ENCODE measurements at places on chromosomes 11 and 22. TPM values are rescaled to one million over a fixed set of nuclear protein-coding genes. Genes with fewer than 3 reads are reported as not detected.

DNA sequence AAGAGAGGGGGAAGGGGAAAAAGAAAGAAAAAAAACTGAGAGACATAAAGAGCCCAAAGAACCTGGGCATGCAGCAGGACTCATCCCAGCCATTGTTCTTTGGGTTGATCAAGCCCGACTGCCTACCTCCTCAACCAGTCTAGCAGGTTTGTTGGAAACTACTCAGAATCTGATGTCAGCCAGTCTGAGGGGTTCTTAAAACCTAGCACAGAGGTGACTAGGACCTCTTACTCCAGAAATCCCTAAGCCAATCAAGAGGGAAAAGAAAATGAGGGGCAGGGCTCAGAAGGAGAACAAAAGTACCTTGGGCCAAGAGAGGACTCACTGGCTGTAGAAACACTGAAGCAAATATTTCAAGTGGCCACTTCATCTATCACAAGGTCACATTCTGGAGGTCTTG, 228.0 kb downstream of the AASDHPPT start:
- DNase-seq: no peak

DNA sequence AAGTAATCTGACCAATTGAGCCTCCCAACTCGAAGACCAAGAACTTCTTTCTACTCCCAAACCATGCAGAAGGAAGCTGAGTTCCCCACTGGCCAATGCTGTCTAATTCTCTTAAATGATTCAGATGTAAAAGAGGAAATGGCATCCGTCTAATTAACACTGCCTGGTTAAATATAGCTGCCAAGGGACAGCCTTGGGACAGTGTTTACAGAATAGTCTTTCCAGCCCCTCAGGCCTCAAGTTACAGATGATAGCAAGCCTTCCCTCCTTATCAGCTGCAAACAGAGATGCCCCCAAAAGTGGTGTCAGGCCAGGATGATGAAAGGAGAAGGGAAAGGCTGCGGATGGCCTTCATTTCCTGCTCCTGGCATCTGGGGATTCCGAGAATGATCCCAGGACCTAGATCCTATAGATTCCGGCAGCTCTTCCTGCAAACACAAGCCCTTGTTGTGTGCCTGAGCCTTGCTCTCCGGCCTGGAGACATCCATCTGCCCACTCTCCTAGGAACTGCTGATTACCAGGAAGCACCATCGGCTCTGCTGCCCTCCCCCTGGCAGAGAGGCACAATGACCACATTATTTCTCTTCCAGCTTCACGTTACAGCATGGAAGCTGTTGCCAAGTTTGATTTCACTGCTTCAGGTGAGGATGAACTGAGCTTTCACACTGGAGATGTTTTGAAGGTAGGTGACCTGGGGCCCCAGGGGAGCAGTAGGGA, 13.5 kb upstream of the TMA7B start:
- DNase-seq: no peak

DNA sequence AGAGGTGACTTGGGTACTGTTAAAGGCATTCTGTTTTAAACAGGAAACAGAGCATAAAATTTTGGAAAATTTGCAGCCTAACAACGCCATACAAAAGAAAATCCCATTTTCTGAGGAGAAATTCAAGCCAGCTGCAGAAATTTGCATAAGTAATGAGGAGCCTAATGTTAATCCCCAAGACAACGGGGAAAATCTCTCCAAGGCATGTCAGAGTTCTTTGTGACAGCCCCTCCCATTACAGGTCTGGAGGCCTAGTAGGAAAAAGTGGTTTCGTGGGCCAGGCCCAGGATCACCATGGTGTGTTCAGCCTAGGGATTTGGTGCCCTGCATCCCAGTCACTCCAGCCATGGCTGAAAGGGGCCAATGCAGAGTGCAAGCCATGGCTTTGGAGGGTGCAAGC, 1333.1 kb upstream of the TENM4 start:
- no peak for DNase-seq

- peak; percentile 84 for DNase-seq
Observed at GRCh38 chr22:19717691-19718455, 3.6 kb downstream of the SEPTIN5 start.

GRCh38 chr22:49934891-49935557, 16.6 kb downstream of the CRELD2 start:
- peak; percentile 90 for DNase-seq

GRCh38 chr11:9849389-9849788, 185.5 kb downstream of the SWAP70 start:
- DNase-seq: no peak

DNA sequence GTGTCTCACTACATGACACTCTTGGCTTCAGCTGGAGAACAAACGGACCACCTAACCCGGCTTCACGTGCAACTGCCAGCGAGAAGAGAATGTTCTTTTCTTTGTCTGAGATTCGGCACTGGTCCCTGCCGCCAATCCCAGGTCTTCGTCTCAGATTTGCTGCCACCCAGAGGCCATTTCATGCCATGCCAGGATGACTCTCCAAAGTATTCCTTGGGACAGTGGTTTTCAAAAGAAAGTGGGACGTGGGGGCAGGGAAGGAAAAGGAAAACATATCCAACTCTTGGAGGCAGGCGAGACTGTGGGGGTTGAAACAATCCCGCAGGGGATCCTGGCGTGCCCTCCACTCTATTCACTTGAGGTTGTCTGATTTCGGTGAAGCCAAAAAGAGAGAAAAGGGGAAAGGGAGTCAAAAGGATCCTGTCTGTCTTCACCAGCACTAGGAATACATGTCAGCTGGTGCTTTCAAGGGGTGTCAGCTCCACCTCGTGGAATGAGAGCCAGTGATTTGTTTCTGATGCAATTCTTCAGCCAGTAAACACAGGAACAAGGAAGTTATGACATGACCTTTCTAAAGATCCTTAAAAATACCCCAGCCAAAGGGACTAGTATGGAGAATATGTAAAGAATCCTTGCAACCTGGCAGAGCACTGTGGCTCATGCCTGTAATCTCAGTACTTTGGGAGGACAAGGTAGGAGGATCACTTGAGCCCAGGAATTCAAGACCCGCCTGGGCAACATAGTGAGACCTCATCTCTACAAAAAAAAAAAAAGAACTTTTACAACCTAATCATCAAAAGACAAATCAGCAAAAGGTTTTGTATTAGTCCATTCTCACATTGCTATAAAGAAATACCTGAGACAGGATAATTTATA, 41.0 kb upstream of the APLNR start:
- peak; percentile 13 for DNase-seq

DNA sequence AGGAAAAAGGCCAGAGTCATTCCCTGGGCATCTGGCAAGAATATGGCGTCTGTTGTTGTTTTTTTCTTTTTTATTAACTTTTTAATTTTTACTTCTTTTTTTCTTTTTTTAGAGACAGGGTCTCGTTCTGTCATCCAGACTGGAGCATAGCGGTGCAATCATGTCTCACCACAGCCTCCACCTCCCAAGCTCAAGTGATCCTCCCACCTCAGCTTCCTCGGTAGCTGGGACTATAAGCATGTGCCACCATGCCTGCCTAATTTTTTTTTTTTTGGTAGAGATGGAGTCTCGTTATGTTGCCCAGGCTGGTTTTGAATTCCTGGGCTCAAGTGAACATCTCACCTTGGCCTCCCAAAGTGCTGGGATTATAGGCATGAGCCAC, 54.0 kb upstream of the PRDM11 start:
- DNase-seq: no peak

DNA sequence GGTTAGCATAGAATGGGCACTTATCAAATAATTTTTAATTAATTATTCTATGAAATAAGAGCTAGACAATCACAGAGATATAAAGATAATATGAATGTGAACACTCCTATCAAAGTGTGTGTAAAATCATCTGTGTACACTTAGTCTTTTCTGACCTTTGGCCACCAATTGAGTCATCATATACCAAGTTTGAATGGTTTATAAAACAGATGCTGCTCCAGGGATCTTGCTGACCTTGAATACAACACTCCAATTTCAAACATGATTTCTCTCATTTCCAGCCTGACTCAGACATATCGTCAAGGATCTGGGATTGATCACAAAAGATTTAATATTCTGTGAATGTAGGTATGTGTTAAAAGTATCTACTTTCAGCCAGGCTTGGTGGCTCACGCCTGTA, 2.9 kb upstream of the OR51V1 start:
- DNase-seq: no peak

DNA sequence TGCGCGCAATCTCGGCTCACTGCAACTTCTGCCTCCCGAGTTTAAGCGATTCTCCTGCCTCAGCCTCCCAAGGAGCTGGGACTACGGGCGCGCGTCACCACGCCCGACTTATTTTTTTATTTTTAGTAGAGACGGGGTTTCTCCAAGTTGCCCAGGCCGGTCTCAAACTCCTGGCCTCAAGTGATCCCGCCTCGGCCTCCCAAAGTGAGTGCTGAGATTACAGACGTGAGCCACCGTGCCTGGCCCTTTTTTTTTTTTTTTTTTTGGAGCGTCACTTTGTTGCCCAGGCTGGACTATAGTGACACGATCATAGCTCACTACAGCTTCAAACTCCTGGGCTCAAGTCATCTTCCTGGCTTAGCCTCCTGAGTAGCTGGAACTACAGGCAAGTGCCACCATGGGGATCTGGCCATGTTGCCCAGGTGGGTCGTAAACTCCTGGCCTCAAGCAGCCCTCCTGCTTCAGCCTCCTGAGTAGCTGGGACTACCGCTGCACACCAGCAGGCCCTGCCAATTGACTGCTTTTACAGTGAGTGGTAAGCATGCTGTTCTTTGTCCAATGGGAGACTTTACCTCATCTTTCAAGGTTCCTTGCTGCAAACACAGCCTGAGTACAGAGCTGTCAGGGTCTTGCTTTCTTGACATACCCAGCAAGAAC, 600 bp upstream of the CENPM start:
- no peak for DNase-seq

DNA sequence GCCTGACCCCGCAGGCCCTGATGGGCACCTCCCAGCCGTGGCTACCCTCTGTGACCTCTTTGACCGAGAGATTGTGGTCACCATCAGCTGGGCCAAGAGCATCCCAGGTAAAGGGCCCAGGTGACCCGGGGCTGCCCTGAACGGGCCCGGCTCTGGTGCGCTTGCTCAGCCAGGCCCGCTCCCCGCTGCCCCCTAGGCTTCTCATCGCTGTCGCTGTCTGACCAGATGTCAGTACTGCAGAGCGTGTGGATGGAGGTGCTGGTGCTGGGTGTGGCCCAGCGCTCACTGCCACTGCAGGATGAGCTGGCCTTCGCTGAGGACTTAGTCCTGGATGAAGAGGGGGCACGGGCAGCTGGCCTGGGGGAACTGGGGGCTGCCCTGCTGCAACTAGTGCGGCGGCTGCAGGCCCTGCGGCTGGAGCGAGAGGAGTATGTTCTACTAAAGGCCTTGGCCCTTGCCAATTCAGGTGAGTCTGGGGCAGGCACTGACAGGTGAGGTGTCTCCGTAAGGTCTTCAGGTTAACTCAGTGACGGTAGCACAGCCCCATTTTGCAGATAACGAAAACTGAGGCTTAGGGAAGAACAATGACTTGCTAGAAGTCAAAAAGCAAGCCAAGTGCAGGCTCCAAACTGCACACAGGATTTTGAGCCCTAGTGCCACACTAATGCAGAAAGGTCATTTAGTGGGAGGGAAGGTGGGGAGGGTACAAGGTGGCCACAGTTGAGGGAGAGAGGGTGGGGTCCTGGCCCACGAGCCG, 2.4 kb downstream of the TRMT112 start:
- DNase-seq: no peak

DNA sequence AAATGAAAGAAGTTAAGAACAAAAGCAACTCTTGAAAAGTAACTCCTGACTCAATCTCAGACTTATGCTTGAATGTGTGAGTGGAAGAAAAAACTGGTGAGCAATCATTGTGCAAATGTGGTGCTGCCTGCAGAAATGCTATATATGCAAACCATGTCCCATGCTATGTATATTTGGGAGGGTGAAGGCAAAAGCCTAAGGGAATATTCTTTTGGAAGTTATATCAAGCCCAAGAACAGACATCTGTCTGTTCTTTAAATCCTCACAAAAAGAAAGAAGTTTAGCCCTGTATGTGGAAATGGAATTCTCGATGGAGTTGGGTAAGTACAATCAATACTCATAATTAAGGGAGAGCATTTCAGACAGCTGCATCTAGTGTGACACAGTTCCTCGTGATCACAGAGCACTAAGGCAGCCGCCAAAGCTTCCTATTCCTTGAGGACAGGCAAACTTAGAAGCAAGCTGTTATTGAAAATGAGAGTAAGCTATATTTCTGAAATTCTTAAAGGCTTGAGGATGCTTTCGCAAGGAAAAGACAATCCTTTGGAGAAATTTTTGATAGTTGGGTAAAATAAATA, 406.5 kb upstream of the CHORDC1 start:
- no peak for DNase-seq

- DNase-seq: no peak
Observed at GRCh38 chr11:74696500-74696899, 34.7 kb downstream of the CHRDL2 start.

GRCh38 chr11:77502346-77502905, 28.5 kb upstream of the PAK1 start:
- DNase-seq: no peak

DNA sequence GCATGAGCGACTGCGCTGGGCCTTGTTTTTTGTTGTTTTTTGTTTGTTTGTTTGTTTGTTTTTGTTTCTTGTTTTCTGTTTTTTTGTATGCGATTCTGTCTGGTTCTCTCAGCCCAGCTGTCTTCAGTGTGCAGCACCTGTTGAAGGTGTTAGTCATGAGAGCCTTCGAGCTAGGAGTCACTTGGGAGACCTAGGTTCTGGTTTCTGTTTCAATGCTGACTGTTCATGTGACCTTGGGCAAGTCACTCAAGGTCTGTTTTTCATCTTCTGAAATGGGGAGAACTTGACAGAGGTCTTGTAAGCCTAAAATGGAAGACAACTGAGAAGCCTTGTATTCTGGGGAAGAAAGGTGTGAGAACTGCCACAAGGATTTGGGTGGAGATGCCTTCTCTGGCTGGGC, 1.8 kb downstream of the DCPS start:
- no peak for DNase-seq

GRCh38 chr11:72815110-72815618, 953 bp downstream of the ATG16L2 start:
- DNase-seq: no peak

DNA sequence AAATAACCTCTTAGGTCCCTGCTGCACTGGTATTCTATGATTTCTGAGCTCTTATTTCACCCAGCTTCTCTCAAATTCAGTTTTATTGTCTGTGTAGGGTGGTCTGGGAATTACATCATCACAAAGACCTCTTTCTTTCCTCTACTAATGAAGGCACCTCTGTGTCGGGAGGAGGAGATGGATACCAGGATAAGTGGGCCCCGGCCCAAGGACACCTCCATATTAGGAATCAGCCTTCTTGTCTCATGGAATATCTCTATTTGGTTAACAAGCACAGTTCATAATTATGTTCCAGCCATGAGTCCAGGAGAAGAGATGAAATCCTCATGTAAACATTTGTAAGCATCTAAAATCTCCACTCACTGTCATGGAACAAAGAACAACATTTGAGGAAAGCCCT, 9.4 kb downstream of the PARVA start:
- DNase-seq: no peak

- DNase-seq: peak; percentile 48
Observed at GRCh38 chr11:34512840-34513681, 533 bp downstream of the ELF5 start.

RBMXL2 gene
- not detected for total RNA-seq

ZP1 gene
- not detected for total RNA-seq

TST gene
- total RNA-seq: 0.80 TPM

RIMBP3C gene
- total RNA-seq: 0.20 TPM

SLC35E4 gene
- 3.2 TPM for total RNA-seq

DNAL4 gene
- 7.4 TPM for total RNA-seq

YPEL4 gene
- 0.38 TPM for total RNA-seq

BCO2 gene
- total RNA-seq: 0.41 TPM

OR52H1 gene
- not detected for total RNA-seq

XNDC1N gene
- 12.4 TPM for total RNA-seq

YWHAH gene
- total RNA-seq: 173 TPM

TEX12 gene
- 0.26 TPM for total RNA-seq

OR5AN1 gene
- total RNA-seq: not detected

GUCY1A2 gene
- not detected for total RNA-seq

OTOG gene
- total RNA-seq: not detected

KCTD14 gene
- 0.12 TPM for total RNA-seq

TRPC6 gene
- total RNA-seq: not detected

EIF4ENIF1 gene
- 38.8 TPM for total RNA-seq

Measured in activated naive CD8-positive, alpha-beta T cell treated with anti-CD3 and anti-CD28 coated beads for 36 hours (primary cell).